ENCODE measurements at places on chromosomes 7 and 10.

DNA sequence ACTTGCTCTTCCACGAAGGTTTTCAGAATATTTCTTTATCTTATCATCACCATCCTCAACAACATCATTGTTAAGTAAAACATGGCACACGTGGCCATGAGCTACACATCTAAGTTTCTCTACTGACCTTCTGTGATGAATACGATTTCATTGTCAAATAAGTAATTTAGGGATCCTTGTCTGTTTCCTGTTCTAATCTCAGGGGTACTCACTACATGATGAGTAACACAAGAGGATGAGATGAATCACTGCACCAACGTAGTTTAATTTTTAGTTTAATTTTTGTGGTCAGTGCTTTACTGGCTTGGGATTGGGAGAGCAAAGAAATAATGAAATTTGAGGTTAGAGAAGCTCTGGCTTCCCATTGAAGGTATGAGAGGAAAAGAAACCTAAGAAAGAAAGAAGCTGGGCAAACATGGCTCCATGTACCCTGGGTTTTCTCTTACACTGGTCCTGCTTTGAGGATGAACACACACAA, 461.9 kb upstream of the KLF6 start:
- peak; percentile 74 for DNase-seq

- DNase-seq: no peak
These were observed 54.3 kb upstream of the NRP1 start for GRCh38 chr10:33388785-33389184.

GRCh38 chr7:122846591-122846990, 39.7 kb downstream of the CADPS2 start:
- DNase-seq: no peak

DNA sequence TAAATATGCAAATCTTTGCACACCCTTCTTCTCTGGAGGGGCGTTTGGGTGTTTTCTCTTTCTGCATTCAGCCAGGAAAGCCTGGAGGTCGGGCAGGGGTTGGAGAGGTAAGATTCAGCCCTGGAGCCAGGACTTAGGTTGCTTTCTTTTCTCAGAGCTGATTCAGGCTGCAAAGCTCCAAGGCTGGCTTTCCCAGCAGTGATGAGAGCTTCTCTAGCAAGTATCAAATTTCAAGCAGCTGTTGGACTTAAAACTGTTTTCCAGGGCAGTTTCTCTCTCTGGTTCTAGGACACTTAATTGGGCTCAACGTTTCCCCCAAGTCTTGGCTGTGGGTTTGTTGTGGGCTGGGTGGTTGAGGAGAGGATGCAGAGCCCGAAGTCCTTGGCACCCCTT, 608 bp downstream of the AKR1B10 start:
- DNase-seq: no peak

- DNase-seq: no peak
These were observed 395.1 kb downstream of the SDK1 start for GRCh38 chr7:3696113-3696512.

DNA sequence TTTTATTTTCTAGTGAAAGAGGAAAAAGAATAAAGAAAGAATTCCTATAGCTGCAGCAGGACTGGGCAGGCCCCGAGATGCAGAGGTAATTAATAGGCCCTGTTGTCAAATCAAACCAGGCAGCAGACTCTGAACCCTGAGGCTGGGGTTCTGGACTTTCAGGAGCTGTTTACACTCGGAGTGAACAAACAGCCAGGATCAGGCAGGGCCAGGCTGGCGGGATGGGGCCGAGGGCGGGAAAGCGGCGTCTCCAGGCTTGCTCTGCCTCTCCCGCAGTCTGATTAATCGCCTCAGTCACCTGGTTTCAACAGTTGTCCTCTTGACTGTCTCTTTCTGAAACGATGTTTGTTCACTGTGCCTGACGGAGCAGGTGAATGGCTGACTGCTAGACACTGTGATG, 675.4 kb upstream of the FOXK1 start:
- DNase-seq: no peak

DNA sequence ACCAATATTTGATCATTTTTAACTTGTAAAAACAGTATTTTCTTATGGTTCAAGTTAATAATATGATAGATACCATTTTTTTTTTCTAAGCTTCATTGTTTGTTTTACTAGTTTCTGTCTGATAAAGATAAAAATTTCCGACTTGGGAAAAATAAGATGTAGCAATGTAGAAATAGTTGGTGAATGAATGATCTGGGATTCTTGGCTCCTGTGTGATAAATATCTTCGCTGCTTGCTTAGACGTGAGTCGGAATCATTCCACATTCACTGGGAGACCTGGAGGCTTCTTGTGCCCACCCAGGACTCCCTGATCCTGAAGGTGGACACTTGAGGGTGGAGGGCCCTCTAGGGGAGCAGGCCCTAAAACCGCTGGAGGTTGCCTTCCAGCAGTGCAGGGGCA, 47.9 kb downstream of the EXOC4 start:
- DNase-seq: no peak

GRCh38 chr10:7788639-7789286, 786 bp downstream of the ATP5F1C start:
- peak; percentile 61 for DNase-seq

GRCh38 chr7:34757570-34758110, 99.6 kb downstream of the NPSR1 start:
- DNase-seq: no peak

DNA sequence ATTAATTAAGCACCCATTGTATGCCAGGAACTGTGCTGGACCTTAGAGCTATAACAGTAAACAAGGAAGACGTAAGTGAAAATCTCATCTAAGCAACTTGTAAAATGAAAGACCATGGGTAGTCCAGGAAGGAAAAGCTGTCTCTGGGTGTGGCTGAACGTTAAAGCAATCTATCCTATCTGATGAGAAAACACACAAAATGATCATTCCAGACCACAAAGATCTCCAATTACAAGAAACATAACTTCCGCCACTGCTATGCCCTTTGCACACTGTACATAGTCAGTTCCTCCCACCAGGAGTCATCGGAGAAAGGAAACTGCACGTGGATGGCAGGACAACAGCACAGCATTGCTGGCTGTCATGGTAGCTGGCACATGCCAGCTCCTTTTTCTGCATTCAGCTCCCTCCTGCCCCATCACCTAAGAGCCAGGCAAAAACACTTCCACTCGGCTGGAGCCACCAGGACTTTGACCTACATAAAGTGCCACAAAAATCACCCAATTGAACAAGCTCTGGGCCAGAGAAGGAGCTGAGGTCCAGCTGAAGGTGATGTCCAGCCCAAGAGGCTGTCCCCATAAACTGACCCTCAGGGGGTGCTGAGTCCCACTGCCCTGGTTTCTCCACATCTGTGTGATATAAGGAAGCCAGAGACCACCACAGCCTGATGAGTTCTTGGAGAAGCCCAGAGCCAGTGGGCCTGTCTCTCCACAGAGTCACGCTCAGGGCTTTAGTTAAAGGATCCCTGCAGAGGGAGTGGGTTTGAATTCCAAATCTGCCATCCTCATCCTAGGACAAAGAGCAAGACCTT, 56.4 kb downstream of the STEAP1B start:
- DNase-seq: no peak

- DNase-seq: peak; percentile 1
These were observed 2.4 kb downstream of the AMPH start for GRCh38 chr7:38628630-38629385.

DNA sequence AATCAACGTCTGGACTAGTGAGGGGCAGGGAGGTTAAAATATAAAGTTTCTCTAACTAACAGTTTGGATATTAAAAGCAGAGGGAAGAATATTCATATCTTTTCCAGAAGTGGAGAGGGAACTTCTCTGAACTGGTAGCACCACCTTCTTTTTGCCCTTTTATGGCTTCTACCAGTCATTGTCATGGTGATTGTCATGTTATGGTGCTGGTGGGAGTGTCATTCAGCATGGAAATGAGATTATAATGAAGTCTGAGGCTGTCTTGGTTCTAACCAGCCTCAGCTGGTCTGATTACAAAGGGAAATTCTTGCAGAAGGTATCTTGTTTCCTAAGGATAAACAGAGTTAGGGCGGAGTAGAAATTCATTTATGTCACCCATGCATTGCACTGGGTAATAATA, 523.8 kb downstream of the ZWINT start:
- no peak for DNase-seq

GRCh38 chr7:46349490-46349889, 428.4 kb upstream of the IGFBP3 start:
- no peak for DNase-seq

- no peak for DNase-seq
These were observed 258.0 kb downstream of the GFRA1 start for GRCh38 chr10:116014871-116015582.

- DNase-seq: peak; percentile 99
These were observed 77.5 kb downstream of the HGF start for GRCh38 chr7:81692146-81692905.

DNA sequence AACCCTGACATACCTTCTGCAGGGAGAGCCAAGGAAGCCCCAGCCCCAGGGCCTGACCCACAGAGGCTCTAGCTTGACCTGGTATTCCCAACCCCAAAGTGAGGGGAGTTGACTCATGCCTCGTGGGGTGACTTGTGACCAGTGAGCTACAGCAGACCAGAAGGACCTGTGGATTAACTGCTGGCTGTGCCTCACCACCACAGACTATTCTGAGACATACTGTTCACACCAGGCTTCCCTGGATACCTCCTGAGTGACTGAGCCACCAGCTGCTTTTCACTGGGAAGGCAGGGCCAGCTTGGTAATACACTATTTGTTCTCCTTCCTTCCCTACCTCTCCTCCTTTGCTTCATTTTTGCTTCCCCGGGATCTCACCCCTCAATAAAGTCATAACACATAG, 7.3 kb downstream of the PLXNA4 start:
- peak; percentile 29 for DNase-seq

DNA sequence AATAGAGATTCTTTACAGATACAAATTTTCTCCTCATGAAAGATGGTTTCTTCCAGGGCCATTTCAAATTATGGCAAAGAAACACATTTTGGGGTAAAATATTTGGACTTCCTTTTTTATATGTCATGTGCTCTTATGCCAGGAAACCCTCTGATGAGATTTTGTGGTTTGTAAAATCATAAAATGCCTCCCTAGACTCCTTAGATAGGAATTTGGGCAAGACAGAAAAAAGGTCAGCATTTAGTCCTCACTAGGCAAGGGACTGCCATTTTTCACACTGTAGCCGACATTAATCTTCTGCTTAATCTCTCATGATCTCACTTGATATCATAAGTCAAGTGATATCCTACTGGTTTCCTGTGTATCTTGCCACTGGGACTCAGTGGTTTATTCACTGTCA, 286.4 kb downstream of the ARHGAP12 start:
- DNase-seq: no peak

DNA sequence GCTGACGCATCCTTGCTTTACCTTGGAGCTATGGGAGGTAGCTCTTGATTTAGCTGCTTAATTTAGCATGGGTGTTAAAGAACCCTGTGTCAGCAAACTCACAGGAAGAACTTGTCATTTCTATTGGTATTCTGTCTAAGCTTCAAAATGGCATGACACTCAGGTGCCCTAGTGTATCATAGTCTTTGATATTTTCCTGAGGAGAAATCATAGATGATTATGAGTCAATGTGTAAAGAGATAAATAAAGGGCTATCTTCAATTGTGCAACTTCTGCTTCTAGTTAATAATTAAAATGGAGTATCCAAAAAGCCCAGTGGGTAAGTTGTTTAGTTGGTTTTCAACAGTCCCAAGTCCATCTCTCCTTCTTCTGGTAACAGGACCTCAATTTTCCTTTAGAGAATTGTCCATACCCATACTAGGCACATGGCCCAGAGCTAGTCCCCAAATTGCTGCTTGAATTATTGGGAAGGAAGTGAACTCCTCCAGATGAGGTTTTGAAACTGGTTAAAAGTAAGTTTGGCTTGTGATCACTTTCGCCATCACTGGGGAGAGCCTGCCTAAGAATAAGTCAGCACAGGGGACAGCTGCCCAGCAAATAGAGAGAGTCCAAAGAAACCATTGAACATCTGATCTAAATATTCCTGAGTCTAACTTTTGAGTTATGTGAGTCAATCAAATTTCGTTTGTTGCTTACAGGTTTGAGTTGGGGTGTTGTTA, 169.0 kb upstream of the PHYHIPL start:
- no peak for DNase-seq

DNA sequence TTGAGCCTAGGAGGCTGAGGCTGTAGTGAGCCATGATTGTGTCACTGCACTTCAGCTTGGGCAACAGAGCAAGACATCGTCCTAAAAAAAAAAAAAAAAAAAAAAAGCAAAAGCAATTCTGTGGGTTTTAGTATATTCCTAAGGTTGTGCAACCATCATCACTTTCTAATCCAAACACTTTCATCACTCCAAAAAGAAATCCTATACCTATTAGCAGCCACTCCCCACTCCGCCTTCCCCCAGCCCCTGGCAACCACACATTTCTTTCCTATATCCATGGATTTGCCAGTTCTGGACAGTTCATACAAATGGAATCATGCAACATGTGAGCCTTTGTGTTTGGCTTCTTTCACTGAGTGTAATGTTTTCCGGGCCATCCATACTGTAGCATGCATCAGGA, 20.4 kb downstream of the ZAN start:
- DNase-seq: no peak

DNA sequence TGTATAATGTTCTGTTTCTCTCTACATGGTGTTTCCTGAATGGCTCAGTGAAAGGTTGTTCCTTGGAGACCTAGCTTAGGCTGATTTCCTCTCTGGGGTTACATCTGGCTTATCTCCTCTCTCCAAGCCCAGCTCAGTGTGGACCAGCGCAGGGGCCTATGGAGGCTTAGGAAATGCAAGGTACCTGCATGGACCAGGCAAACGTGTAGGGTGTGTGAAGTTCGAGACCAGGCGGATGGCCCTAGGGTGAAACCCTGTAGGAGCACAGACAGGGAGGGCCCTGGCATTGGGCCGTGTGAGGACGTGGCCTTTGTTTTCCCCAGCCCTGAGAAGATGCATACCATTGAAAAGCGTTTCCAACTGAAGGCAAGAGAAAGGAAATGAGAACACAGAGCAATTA, 59.0 kb downstream of the DOCK1 start:
- DNase-seq: no peak

GRCh38 chr10:3057946-3058345, 9.4 kb upstream of the PFKP start:
- DNase-seq: no peak

GRCh38 chr10:17737027-17737965, 14.7 kb upstream of the TMEM236 start:
- peak; percentile 67 for DNase-seq

- DNase-seq: no peak
These were observed 199.2 kb downstream of the KIF20B start for GRCh38 chr10:89900554-89900953.

DNA sequence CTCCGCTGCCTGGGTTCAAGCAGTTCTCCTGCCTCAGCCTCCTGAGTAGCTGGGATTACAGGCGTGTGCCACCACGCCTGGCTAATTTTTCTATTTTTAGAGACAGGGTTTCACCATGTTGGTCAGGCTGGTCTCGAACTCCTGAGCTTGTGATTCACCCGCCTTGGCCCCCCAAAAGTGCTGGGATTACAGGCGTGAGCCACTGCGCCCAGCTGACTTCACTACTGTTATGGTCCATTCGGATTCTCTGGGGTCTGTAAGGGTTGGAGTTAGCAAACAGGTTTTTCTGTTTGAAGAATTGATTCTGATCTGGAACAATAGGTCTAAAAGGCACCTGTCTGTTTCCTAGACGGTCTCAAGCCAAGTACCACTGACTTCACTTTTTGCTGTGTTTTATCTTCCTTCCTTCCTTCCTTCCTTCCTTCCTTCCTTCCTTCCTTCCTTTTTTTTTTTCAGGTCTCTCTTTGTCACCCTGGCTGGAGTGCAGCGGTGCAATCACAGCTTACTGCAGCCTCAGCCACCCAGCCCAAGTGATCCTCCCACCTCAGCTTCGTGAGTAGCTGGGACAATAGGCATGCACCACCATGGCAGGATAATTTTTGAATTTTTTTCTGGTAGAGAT, 192.2 kb downstream of the CAMK1D start:
- DNase-seq: no peak

Measured in RKO (cell line).